ENCODE measurements at places on chromosomes 4 and X.

- no peak for DNase-seq
Observed at GRCh38 chr4:55868581-55869090, 15.2 kb downstream of the EXOC1 start.

DNA sequence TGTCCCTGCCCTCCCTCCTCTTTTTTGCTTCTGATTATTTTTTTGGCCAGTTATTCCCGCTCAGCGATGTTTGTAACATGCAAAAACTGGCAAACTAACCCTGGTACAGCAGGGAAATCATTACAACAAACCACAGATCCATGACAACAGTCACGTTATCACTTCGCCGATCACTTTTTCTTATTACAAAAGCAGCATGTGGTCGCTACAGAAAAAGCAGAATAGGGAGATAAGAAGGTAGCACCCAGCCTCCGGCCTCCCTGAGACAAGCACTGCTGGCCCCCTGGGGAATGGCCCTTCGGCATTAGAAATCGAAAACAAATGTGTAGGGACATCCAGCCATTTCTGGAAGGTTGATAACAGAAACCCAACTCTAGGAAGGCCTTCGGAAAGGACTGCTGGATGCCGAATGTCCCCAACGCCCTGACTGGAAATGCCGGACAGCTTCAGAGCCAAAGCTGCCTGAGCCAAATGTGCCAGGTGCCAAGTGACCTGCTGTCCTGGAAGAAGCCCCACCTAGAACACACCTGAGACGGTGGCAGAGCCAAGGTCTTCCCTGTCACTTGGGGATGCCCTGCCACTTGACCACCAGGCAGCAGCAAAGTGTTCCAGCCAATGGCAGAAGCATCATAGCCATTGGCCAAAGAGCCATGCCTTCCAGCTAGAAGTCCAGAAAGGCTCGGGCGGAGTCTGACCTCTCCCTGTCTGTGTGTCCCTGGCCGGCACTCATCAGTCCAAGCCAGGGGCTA, 2.9 kb downstream of the IDH3G start:
- no peak for DNase-seq

- no peak for DNase-seq
Observed at GRCh38 chr4:131584587-131584986, 1564.5 kb upstream of the PCDH10 start.

DNA sequence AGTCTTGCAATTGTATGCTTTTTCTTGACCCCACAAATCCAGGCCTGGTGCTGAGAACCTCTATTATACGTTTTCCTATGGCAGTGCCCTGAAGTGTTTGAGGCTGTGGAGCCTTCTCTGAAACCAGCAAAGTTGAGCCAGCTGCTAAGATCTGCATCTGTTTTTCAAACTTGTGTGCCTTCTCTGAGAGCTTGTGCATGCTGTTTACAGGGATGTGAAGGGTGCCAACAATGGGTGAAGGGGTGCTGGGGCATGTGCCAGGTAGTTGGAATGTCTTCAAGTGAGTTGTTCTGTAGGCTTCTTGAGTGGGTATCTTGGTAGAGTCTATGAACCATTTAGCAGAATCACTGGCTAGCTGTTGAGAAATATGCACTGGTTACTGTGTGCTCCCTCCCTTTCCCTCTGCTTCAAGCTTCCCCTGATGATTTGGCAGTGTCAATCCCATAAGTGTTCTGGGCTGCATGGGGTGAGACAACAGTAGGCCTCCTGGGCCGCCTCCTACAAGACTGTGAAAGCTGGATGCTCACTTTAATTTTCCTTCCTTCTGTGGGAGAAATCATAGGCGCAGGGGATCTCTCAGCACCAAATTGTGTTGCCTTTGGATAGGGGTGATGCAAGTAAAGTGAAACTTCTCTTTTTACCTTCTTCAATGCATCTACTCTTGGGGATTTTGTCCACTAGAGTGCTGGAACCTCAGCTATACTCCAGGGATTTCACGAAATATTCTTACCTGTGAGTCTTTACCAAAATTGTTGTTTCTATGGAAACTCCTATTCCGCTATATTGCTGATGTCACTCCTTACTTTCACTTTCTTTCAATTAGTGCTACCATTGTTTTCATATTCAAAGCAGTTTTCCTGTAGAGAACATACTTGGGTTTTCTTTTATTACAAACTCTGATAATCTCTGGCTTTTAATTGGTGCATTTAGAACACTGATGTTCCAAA, 30.0 kb downstream of the ITM2A start:
- no peak for DNase-seq

- no peak for DNase-seq
Observed at GRCh38 chr4:138692411-138692810, 323.2 kb upstream of the NOCT start.

DNA sequence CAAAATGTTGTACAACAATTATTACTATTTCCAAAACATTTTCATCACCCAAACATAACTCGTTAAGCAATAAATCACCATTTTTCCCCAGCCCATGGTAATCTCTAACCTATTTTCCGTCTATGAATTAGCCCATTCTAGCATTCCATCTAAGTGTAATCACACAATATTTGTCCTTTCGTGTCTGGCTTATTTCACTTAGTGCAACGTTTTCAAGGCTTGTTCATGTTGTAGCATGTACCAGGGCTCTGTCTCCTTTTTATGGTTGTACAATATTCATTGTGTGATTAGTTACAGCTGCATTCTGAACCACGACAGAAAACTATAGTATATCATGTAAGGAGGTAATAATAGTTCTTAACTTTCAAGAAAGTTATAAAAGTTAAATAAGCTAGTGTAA, 656.0 kb upstream of the HS3ST1 start:
- no peak for DNase-seq

DNA sequence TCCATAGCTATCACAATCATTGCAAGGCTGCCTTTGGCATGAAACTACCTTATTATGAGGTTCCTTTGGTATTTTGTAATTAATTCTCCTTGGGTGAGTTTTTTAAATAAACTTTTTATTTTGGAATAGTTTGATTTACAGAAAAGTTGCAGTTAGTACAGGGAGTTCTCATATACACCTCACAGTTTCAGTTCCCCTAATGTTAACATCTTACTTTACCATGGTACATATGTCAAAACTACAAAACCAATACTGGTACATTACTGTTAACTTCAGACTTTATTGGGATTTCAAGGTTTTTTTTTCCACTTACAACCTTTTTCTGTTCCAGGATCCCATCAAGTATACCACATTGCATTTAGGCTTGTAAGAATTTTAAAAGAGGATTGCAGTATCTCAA, 52.0 kb upstream of the RGN start:
- DNase-seq, result no peak

GRCh38 chr4:153249199-153250041, 45.2 kb downstream of the TRIM2 start:
- no peak for DNase-seq

- peak; percentile 10 for DNase-seq
Observed at GRCh38 chr4:56512166-56512565, 6.6 kb downstream of the ARL9 start.
